Skeletal muscle tissue (tissue), 5 donors: ENCODE measurements at places on chromosomes 5 and 9. TPM values are rescaled to one million over a fixed set of nuclear protein-coding genes. Genes with fewer than 3 reads are reported as not detected.

BARX1 gene
- not detected for total RNA-seq

EQTN gene
- total RNA-seq: not detected

DCP2 gene
- 48.5 TPM for total RNA-seq

FOXI1 gene
- not detected for total RNA-seq

CYLC2 gene
- not detected for total RNA-seq

SLC6A19 gene
- total RNA-seq: under 0.01 TPM

BARHL1 gene
- not detected for total RNA-seq

LHX3 gene
- total RNA-seq: not detected

P4HA2 gene
- total RNA-seq: 50.6 TPM

SHISAL2B gene
- not detected for total RNA-seq

PDE8B gene
- 1.0 TPM for total RNA-seq

PTPRD gene
- 75.7 TPM for total RNA-seq

PHAX gene
- 25.1 TPM for total RNA-seq

NIPBL gene
- 36.5 TPM for total RNA-seq

TUSC1 gene
- 9.9 TPM for total RNA-seq

PTBP3 gene
- 19.3 TPM for total RNA-seq

NTNG2 gene
- total RNA-seq: under 0.01 TPM

HBEGF gene
- 11.0 TPM for total RNA-seq

ALG2 gene
- 39.7 TPM for total RNA-seq

FAM200C gene
- total RNA-seq: 13.0 TPM

FKBP15 gene
- 11.5 TPM for total RNA-seq

PPP1R26 gene
- total RNA-seq: 11.5 TPM

GFI1B gene
- total RNA-seq: 1.0 TPM

AK8 gene
- 0.52 TPM for total RNA-seq

S100Z gene
- total RNA-seq: not detected

HOMER1 gene
- total RNA-seq: 33.9 TPM

SLC1A3 gene
- total RNA-seq: 27.1 TPM

HMGXB3 gene
- 14.1 TPM for total RNA-seq

SLCO4C1 gene
- total RNA-seq: 1.0 TPM

PTGDS gene
- 4.2 TPM for total RNA-seq

FOXD1 gene
- 0.52 TPM for total RNA-seq

PHPT1 gene
- 109 TPM for total RNA-seq

GABRA6 gene
- total RNA-seq: not detected

PCDHGA3 gene
- total RNA-seq: 2.1 TPM

PDCD1LG2 gene
- 3.7 TPM for total RNA-seq

GBGT1 gene
- total RNA-seq: 2.6 TPM

COL23A1 gene
- total RNA-seq: 0.52 TPM

PCDHB15 gene
- 4.2 TPM for total RNA-seq

IQGAP2 gene
- 11.5 TPM for total RNA-seq

GEMIN5 gene
- 18.8 TPM for total RNA-seq

EGFL7 gene
- 51.7 TPM for total RNA-seq

CRB2 gene
- under 0.01 TPM for total RNA-seq

PCDHGA10 gene
- 4.2 TPM for total RNA-seq

KCNV2 gene
- total RNA-seq: not detected

NDOR1 gene
- 4.7 TPM for total RNA-seq

C5orf22 gene
- total RNA-seq: 13.0 TPM

MCTP1 gene
- total RNA-seq: 20.4 TPM

PGM5 gene
- total RNA-seq: 69.4 TPM

EIF4E1B gene
- not detected for total RNA-seq

MEIKIN gene
- 0.52 TPM for total RNA-seq

STOM gene
- total RNA-seq: 76.7 TPM

SH3PXD2B gene
- total RNA-seq: 12.0 TPM

FUT7 gene
- not detected for total RNA-seq

MATR3 gene
- 169 TPM for total RNA-seq

IFNA1 gene
- not detected for total RNA-seq
